Germinal center (tissue), 1 donor: ENCODE measurements at places on chromosomes 3 and 15.

- DNase-seq: no peak
Measured at GRCh38 chr3:21174461-21174860, 576.5 kb downstream of the ZNF385D start.

DNA sequence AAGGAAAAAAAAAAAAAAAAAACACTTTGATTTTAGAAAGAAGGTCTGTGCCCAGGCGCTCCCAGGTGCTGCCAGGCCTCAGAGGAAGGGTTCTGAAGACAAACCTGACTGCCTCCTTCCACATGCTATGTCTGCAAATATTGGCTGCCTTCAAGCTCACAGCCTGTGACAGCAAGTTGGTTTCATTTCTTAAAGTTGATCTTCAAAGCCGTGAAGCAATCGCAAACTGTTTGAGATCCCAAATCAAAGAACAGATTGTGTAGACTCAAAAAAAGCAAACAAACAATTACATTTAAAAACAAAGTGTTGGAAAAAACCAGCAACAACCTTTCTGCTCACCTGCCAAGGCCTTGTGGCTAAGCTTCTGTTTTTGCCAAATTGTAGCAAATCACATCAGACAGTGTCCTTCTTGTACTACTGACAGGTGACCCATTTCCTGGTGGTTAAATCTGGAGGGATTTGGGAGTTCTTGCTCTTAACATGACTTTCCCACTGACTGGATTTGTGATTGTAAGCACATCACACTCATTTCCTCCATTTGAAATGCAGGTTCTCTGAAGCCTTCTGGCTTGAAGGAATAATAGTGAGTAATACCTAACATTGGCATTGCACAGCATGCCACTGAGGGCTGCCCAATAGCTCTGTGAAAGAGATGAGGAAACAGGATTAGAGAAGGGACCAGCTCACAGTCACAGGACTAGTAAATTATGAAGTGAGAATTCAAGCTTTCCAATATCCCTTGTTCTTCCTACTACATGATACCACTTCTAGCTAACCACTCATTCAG is 502.4 kb downstream of the LPP start:
- no peak for DNase-seq

- DNase-seq: no peak
Measured at GRCh38 chr15:70528816-70529215, 234.5 kb downstream of the UACA start.

- DNase-seq: peak; percentile 34
Measured at GRCh38 chr15:43792761-43793476, 799 bp downstream of the SERF2 start.

GRCh38 chr15:69499521-69500211 is 47.0 kb downstream of the RPLP1 start:
- DNase-seq: no peak

DNA sequence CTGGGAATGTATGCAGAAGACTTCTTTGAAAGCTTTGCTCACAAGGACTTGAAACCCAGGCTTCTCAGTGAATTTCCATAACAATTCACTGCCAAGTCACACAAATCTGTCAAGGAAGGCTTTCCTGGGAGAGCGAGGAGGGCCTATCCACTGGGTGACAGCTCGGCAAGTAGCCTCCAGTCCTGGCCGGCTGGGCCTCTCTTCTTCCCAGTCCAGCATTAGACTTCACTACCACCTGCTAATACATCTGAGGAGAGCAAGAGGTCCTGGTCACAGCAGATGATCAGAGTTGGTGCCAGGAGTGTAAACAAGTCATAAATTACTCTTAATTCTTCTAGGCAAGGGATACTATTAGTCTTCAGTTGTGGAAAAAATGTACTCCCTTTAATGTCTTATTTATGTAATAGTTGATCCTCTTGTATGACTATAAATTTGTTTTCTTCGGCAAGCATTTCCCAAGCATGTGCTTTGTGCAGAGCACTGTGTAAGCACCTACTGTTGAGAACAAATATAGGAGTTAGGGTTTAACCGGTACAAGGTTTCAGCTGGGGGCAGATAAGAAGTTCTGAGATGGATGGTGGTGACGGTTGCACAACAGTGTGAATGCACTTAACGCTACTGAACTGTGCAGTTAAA is 162.9 kb downstream of the VGLL4 start:
- DNase-seq: no peak

GRCh38 chr15:61037031-61037430 is 192.1 kb downstream of the RORA start:
- DNase-seq: no peak

DNA sequence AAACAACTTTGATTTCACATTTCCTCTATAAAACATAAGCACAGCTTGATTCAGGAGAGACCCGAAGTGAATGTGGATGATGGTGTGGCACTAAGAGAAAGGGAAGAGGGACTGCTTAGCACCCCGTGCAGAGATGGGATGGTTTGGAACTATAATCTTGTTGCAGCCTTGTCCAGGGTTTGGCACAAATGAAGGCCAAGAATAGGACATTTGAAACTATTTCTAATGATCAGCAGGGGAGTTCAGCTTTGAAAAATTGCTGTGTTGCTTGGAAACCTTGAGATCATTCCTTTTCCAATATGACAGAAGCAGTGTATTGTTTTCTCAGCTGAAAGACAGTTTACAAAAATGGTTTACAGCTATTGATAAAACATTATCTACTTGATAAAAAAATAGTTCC is 49.7 kb downstream of the ASB7 start:
- no peak for DNase-seq

- DNase-seq: no peak
Measured at GRCh38 chr3:12830785-12831156, 10.6 kb downstream of the RPL32 start.

- DNase-seq: no peak
Measured at GRCh38 chr3:57890874-57891273, 117.3 kb upstream of the FLNB start.

GRCh38 chr3:30810625-30811024 is 83.8 kb downstream of the GADL1 start:
- no peak for DNase-seq

GRCh38 chr15:45747426-45747825 is 112.6 kb downstream of the SQOR start:
- DNase-seq: no peak

DNA sequence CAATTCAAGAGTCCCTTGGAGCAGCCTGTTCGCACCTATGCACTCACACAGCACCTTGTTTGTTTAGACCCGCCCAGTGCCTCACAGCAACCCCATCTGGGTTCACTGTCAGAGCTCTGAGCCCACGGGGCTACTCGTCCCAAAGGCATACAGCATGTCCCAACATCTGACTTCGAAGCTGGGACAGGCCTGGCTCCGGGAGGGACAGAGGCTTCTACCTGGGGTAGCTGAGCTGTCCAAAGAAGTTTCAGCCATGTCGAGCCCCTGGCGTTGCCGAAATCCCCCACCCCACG is 28.6 kb upstream of the CYP11A1 start:
- DNase-seq: peak; percentile 40

- no peak for DNase-seq
Measured at GRCh38 chr3:154244644-154245043, 79.6 kb downstream of the DHX36 start.

DNA sequence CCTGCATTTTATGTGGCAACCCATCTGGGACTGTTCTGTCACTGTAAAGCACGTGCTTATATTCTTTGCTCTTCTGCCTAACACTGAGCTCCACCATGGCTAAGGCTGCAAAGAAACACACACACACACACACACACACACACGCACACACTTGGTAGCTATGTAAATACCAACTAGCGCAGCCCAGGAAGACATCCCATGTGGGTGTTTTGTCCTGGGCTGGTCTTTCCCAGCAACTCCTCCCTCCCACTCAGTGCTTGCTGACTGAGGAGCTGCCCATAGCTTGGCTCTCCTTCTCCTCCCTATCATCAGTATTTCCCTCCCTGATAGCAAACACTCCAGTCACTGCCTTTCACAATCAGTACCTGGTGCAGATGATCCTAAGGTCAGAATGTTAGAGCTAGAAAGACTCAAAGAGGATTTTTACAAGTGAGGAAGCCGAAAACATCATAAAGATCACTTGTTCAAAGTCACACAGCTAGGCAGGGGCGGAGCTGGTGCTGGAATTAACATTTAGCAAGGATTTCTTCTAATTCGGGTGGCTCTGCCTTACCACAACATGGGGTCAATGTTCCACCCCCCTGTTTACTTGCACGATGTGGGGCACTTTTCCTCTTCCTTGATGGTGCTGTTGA is 377.1 kb upstream of the TBL1XR1 start:
- no peak for DNase-seq

DNA sequence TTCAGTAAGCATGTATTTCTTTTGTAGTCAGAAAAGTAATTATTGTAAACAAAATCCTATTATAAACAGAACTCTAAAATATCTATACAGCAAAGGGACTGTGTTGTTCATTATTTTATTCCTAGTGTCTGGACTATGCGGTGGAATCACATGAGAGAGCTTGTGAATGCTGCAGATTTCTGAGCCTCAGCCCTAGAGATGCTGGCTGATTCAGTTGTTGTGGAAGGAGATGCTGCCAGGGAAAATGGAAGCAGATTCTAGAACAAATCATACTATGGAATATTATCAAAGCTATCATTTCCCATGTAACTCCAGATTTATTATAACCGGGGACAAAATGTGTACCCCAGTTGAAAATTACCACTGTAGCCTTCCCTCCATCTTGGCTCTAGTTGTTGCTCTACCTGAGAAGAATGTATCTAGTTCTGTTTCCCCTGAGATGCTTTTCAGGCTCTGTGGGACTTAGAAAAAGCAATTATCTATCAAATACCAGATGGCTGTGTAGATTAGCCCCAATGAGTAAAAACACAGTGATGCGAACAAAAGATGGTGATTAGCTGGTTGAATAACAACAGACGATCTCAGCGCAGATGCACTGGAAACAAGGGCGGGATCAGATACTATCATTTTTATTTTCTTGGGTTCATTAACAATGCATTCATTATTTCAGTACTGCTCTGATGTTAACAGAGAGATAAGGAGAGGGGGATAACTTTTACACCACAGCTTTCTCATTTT is 131.3 kb downstream of the TMEM108 start:
- DNase-seq: no peak

DNA sequence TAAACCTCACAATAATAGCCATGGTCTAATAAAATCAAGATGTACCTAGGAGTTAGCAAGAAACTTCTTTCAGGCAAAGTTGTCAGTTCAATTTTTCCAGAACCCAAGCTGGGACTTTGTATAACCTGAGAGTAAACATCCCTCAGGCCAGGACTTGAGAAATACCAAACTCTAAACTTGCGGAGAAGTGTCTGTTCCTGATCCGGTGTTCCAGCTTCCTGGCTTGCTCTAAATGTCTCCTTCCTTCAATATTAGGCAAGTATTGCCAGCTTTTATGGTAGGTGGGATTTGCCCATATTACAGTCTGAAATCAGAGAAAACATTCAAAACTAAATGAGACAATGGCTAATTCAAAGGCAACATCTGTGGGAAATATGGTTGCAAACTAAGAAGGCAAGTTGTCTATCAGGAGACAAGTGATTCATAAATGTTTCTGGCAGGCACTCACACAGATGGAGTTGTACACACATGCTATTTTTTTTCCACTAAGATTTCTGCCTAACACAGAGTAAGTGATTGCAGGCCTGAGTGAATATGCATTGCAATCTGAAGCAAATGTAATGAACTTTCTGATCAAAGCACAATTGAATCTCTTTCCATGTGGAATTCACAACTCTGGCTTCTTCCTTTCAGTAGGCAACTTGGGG is 88.3 kb upstream of the COL8A1 start:
- no peak for DNase-seq

DNA sequence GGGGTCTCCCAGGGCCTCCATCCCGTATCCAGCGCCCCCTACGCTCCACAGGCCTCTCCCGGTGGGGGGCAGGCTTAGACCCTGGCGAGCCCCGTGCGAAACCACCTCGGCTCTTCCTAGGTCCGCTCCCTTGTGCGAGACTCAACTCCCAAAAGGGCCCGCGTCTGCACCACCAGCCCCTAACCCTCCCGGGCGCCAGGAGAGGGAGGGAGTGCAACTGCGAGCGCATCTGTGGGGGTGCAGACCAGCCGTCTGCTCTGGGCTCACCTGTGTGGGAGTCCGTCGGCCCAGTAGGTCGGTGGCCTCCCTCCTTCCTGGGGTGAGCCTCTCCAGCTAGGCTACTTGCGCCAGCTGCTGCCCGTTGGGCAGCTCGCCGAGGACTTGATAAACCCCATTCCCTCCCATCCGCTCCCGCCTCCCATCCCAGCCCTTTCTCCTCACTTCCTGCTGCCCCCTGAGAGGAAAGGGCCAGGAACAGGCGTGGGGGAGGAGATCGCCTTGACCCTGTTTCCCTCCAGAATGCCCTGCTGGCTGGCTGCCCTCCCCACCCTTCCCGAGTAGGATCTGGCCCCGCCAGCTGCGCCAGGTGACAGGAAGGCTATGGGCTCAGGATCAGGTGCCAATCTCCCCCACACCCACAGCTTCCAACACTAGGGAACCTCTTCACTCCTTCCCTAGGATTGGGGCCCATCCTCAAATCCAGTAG is at the start of gene HYAL2:
HYAL2 (minus strand) TSS at position 360 of the 706 bp plus-strand sequence. CDS start 2,256 bp downstream, outside the sequence.
- no peak for DNase-seq

DNA sequence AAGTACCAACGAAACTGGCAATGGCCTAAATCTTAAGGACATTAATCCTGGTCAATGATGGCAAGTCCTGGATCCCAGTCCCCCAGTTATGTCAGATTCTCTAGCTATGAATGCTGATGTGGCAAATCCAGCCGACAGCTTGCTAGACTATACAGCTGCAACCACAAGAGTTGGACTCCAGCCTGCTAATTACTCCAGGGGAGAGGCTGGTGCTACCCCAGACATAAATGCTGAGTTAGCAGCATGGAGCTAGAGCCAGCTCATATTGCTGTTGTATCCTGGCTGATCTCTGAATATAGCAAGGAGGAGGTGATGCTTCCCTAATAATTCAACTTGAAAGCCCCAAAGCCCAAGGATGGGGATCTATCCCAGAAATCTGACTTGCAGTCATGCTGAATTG is 207.1 kb downstream of the LRRN1 start:
- no peak for DNase-seq

DNA sequence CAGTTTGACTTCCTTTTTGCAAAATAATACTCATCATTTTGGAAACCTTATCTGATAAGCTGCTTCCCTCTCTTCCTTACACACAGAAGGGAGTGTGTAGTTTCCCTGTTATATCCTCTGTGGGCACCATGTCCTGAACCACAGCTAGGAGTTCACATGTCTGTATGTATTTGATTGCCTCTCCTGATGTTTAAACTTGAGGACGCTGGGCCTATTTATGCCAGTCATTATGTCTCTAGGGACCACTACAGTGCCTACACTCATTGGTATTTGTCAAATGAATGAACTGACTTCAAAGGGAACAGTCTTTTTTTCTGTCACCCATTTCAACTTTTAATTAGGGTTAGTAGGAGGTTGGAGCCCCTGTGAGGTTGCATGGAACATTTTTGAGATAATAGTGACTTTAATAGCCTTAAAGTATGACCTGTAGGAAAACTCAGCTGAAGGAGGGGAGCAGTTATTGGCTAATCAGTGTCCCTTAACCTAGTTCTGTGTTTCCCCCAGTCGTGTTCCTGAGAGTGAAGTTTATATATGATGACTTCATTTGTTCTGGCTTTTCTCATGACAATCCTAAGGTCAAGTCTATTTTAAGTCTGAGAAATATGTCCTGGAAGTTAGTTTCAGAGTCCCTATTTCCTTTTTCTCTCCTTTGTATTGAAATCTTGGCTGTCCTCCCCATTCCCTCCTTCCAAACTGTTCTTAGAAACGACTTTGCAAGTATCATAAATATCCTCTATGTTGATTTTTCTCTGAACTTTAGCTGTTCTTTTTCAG is 28.9 kb downstream of the PDE8A start:
- DNase-seq: no peak

GRCh38 chr3:108106031-108106430 is 15.2 kb upstream of the CD47 start:
- DNase-seq: no peak
